Hippocampal formation (tissue), 2 donors: ENCODE measurements at places on chromosomes 16 and 17.
A peak's percentile ranks its signal among the peaks of the same experiment; 100 is the strongest.

GRCh38 chr17:31068291-31068690 is 26.5 kb upstream of the NF1 start:
- no peak for DNase-seq

DNA sequence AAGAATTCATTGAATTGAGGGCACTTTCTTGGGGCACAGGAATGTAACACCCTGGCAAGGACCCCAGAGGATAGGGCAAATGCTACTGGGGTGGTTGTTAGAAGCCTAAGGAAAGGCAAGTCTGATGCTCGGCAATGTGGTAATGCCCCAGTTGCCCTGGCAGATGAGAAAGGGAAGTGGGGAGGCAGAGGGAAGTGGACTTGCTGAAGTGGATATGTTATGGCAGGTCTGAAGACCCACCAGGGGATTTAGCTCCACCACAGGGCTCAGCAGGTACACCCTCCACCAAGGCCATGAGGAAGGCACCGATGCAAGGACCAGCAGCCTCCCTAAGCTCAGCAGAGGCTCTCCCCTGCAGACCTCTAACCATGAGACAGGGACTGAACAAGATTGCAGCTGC is 184.8 kb downstream of the IRX5 start:
- DNase-seq, result no peak

GRCh38 chr17:79804856-79805696 is 8.2 kb upstream of the CBX8 start:
- no peak for DNase-seq

DNA sequence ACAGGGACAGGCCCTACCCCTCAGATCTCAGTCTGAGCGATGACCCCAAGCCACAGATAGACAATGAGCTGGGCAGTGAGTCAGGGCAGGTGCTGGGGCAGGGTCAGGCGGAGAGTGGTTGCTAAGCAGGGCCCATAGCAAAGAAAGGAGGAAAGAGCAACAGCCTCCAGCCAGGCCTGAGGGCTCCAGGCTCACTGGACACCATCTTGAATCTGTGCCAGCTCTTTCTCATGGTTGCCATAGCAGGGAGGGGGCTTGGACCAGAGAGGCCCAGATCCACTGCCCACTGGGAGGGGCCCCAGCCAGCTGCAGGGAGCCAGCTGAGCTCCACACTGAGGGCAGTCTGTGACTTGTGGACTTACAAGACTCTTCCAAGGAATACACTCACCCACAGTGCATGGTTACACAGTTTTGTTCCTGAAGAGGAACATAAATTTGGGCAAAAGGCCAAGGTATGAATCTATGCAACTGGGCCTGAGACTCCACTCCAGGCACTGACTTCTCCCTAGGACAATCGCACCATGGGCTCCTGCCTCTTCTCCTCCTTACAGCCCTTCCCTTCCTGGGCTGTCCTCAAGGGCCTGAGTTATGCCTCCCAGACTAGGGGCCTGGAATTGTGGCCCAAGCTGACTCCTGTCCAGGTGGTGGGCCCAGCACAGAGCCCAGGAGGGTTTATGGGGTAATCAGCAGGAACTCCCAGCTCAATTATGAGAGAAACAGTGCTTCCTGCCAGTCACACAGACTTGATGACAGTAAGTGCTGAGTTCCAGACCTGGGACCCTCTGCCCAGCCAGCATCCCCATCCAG is 59.9 kb downstream of the BEAN1 start:
- DNase-seq, result no peak

- DNase-seq, result no peak
These were observed 30.6 kb downstream of the MRPS23 start for GRCh38 chr17:57819285-57819684.

GRCh38 chr17:18124345-18125126 is 16.0 kb downstream of the MYO15A start:
- no peak for DNase-seq

DNA sequence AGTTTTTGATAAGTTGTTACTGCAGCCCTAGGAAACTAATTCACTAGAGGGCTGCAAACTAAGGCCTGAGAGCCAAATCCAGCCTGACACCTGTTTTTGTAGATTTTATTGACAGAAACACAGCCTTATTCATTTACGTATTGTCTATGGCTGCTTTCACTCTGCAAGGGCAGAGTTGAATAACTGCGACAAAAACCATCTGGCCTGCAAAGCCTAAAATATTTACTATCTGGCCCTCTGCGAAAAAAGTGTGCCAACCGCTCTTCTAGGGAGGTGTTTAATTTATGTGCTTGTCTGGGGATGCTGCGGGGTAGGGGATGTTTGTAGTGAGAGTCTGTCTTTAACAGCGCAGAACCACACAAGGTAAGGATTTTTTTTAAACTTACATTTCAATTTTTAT is 165.0 kb upstream of the RBFOX1 start:
- DNase-seq, result no peak

DNA sequence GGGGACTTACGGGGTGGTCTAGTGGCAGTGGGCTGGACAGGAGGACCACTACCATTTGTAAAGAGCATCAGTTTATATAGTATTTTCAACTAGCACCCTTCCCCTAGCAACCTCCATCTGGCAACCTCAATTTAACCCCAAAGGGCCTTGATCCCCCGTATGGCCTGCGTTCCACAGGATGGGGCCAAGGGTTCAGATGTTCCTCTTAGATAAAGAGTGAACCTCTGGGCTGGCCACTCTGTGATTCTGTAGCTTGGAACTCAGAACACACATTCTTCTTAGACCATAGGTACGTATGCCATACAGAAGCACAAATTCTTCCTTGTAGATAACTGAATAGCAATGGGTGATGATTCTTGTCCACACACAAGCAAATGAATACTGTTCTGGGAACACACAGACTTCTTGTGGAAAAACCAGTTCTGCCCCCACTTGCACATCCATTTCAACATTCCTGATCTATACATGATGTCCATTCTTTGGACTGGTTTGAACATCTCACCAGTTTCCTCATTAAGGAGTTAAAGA is 1.9 kb upstream of the GGA2 start:
- no peak for DNase-seq

DNA sequence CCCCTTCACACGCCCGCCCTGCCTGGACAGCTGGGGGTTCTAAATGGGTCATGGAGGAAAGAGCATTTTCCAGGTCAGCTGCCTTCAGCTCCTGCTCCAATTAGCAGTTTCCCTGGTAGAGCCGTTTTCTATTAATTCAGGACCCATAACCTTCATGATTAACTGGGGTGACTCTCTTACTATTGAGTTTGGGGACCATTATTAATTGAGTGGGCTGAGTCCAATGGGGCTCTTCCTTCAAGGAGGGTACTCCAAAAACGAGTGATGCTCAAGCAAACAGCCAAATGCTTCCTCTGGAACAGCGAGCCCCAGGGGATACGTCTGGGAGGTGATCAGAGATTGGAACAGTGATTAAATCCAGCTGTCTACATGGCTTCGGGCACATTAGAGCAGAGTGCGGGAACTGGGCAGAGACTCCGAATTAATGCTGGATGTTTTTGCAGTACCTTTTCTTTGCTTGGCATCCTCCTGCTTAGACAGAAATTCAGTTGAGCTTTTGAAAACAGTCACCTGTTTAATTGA is 68.1 kb upstream of the CACNG3 start:
- DNase-seq, result no peak

DNA sequence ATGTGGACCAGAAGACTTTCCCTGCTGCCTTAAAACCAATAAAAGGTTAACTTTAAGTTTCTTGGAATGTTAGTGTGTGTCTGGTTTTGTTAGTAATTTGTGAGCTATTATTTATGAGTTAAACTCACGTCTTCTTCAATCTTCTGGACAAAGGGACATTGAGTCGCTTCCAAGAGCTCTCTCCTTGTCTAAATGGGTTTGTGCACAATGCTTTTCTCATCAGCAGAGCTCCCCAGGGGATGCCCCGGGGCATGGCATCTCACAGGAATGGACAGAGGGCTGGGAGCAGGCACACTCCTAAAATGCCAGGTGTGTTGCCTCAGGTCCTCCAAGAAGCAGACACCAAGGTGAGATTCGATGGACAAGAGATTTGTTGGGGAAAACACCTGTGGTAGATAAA is 90.5 kb downstream of the RGS9 start:
- no peak for DNase-seq

DNA sequence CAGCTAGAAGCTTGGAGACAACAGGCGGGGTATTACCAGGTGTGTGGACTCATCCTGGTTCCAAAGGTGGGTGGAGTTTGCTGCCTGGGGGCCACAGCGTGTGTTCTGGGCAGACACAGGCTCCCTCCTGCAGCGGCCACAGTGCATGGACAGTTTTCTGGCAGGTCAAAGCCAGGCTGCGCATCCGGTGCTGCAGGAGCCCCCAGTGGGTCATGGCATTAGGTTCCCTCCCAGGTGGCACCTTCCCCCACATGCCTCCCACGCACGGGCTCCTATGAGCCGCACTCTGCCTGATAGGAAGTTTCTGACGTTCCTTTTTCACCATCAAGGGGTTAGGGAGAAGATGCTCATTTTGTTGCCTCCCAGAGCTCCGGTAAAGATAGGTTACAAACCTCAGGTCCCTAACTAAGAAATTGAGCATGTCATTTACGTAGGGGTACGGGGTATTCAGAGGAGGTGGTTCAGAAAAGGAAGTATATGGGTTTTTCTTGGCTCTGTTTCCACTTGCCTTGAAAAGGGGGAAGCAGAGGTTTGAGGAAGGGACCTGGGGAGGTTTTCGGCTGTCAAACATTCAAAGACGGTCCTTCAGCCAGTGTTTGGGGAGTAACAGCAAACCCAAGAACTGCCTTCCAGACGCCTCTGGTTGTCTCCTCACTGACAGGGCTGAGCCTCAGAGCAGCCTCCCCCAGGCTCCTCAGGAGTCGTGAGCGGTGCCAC is 32.7 kb upstream of the NAT9 start:
- no peak for DNase-seq

- no peak for DNase-seq
These were observed 5.8 kb downstream of the KRTAP29-1 start for GRCh38 chr17:41296846-41297245.

DNA sequence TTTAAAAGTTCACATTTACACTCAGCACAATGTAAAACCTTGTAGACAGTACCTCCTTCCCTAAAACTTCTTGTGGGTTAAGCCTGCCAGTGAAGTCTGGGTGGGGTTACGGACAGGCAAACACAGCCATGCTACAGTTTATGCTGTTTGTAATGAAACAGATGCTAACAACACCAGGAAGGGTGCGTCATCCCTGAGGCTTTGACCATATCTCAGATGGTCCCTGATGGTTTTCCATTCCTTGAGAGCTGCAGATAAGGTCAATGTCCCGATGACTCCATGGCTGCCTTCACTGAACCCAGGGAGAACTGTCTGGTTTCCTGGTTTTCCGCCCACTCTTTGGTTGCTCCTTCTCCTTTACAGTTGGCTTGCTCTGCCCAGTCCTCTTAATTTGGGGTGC is 29.1 kb downstream of the GAS7 start:
- no peak for DNase-seq

DNA sequence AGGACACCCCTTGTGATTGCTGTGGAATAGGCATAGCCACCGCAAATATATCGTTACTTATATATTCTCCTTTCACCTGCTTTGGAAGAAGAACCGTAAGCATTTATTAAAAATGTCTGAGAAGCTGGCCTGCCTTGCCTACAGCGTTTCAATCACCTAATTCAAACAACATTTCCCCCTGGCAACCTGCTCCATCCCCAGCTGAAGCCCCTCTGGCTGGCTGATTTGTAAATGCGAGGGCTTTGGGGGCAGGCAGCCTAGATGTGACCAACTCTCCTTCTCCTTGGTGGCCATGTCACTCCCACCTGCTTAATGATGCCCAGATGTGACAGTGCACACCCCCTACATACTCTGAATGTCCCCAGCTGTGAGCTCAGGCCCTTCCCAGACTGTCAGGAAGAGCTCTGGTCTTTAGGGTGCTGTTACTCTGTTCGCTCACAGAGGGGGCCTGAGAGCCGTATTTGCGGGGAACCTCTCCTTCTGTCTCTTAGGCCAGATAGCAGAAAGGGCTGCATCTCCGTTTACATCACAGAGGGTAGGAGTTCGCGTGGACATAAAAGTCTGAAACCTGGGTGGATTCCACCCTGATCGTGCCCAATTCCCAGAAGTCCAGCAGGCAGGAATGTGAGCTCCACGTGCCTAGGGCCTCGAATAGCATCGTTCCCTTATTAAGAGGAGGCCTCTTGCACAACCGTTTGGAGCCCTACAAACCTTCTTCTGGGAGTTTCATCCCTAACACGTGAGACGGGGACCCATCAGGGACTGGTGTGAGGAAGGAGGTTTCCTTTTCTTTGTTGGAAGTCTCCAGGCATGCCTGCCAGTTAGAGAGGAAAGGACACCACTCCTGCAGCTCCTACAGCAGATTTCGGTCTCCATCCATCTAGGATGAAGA is 2.4 kb upstream of the SDK2 start:
- no peak for DNase-seq

DNA sequence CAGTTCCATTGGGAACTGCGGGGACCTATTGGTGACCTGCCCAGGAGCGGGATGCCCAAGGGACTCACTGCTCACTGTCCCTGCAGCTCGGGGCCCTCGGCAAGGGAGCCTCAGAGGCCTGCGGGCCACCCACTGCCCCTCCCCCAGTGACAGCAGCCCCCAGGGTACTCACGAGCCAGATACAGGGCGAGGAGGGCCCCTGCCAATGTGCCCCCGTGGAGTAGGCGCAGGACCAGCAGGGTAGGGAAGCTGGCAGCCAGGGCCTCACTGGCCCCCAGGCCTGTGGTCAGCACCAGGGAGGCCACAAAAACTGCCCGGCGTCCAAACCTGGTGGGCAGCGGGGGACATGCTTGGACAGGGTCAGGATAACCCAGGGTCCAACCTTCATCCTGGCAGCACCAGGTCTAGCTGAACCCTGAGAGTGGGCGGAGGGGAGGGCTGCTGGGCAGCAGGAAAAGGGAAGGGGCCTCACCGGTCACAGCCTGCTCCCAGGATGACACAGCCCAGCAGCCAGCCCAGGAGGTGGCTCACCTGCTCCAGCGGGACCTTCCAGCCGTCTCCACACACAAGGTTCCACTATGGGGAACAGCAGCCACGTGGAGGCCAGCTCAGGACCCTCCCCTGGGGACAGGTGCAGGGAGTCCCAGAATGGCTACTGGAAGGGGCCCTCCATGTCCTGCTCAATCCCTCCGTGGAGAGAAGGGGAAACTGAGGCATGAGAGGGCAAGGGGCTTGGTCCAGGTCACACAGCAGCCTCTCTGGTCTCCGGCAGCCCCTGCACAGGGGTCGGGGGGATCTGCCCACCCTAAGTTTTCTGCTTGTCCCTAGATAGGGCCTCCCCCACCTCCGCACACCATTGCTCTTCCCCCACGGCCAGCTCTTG is 855 bp downstream of the SLC22A31 start:
- DNase-seq, result no peak

DNA sequence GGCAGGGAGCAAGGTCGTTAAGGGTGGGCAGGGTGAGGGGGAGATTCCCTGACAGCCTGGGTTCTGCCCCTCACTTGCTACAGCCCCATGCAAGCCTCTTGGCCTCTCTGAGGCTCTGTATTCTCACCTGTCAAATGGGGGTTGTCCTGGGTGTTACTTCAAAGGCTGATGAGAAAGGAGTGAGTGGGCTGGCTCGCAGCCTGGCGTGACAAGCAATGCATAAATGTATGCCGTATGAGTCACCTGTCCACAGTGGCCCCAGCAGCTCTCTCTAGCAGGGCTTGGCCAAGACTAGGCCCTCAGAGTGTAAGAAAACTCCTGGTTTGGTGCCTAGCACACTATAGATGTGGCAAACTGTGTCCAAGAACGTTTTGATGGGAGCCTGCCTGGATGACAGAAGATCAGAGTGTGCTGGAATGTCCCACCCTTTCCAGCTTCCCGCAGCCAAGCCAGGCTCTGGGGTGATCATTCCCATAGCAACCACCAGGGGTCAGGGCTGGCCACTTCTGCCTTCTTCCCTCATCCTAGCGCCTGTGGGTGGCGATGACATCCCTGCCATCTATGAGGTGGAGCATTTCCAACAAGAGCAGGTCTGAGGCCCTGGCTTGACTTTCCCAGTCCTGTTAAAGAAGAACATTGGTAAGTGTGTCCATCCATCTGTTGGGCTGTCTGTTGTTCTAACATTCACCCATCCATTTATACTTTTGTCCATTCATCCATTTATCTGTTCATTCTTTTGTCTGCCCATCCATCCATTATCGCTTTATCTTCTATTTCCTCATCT is 37.2 kb upstream of the ADGRG1 start:
- peak; percentile 39 for DNase-seq
